ENCODE measurements at places on chromosomes 1 and 21.
A peak's percentile ranks its signal among the peaks of the same experiment; 100 is the strongest.

- no peak for DNase-seq
These were observed 379.2 kb upstream of the NFIA start for GRCh38 chr1:60703155-60703554.

GRCh38 chr1:39102537-39103327 is 76.6 kb downstream of the NDUFS5 start:
- DNase-seq = no peak

DNA sequence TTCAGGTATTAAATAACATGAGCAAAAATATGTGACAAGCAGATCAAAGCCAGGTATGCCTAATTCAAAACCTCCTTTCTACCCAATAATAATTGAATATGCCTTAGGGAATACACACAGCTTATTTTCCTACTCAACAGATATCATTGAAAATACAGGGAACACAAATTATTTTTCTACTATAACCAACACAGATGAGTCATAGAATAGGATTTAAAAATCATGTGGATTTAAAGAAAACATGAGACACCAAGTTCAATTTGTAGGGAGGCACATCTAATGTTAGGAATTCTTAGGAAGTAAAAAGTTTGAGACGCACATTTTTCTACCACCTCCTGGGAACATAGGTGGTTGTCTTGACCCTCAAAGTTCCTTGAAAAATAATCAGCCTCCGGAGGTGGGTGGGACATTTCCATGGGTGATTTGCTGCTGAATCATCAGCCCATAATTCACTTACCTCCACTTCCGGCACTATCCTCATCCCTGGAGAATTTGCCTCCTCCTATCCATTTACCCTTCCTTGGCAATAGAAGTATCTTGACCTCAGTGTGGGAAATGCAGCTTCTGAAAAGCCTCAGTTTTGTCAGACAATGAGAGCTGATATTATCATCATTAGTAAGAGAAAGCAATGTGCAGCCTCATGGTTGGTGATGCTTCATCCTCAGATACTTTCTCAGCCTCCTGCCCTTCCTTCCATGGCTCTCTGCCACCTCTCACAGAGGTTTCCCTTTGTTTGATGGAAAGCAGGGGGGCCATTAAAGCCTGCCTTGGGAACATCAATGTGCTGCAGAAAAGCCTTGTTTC is 33.5 kb upstream of the RGS4 start:
- peak; percentile 6 for DNase-seq

DNA sequence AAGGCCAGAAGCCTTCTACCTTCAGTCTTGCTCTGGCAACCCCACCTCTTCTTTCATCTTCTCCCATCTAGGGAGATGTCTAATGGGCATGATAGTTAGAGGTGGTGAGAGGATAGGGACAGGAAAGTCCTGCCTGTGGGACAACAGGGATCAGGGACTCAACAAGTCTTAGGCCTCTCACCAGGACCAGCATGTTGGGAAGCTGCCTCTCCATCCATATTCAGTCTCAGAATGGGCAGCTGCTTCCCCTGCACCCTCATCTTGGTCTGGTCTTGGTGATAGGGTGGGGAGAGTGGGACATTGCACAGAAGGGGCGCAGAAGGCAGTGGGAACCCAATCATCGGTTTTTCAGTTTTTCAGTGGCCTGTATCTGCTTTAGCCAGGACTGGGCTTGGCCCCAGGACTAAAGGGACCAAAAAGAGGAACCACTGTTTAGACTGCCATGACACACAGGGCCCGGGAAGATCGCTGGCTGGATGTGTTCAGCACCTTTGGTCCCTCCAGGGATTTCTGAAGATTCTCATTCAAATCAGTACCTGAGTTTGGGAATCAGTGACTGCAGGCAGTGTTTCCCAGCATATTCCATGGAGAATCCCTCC is 12.7 kb downstream of the RHEX start:
- no peak for DNase-seq

GRCh38 chr1:85464497-85465098 is 361 bp downstream of the DDAH1 start:
- peak; percentile 43 for DNase-seq

DNA sequence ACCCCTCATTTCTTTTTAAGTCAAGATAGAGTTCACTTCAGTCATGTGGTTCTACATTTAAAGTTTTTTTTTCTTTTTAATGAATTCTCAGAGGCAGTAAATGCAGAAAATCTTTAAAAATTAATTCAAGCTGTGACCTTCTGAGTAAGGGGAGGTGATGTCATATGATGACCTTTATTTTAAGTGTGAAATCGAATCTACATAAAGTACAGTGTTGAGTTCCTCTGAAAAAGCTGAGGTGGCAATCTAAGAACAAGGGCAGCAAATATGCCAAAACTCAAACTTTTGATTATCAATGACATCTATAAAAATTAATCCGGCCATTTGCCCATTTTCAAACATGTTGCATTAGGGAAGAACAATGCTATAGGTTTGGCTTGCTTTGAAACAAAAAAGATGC is 173.5 kb downstream of the CDC7 start:
- DNase-seq = no peak

DNA sequence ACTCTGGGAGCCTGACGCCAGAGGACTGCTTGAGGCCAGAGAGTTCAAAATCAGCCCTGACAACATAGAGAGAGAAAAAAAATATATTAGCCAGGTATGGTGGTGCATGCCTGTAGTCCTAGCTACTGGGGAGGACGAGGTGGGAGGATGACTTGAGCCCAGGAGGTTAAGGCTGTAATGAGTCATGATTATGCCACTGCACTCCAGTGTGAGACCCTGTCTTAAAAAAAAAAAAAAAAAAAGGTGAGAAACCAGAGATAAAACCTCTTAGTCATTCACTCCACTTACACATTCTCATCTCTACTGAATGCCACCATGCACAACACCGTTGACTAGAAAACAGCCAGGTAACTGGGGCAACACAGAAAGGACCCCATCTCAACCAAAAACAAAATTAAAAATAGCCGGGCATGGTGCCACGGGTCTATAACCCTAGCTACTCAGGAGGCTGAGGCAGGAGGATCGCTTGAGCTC is 178.1 kb downstream of the SLC45A1 start:
- DNase-seq = no peak

GRCh38 chr21:17736072-17736471 is 83.1 kb downstream of the C21orf91 start:
- DNase-seq = no peak

DNA sequence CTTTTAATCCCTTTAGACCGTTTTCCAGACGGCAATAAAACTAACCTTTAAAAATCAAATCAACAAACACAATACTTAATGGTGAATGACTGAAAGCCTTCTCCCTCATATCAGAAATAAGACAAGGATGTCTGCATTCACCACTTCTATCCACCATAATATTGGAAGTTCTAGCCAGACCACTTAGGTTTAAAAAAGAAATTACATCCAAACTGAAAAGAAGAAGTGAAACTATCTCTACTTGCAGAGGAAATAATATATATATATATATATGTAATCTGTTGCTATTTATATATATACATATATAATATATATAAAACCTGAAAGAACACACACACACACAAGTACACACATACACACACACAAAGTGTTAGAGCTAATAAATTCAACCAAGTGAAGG is 100.4 kb downstream of the BRINP3 start:
- no peak for DNase-seq

- no peak for DNase-seq
These were observed 869.9 kb downstream of the MRPL39 start for GRCh38 chr21:24737296-24737850.

GRCh38 chr1:213286235-213286634 is 235.2 kb downstream of the RPS6KC1 start:
- no peak for DNase-seq

DNA sequence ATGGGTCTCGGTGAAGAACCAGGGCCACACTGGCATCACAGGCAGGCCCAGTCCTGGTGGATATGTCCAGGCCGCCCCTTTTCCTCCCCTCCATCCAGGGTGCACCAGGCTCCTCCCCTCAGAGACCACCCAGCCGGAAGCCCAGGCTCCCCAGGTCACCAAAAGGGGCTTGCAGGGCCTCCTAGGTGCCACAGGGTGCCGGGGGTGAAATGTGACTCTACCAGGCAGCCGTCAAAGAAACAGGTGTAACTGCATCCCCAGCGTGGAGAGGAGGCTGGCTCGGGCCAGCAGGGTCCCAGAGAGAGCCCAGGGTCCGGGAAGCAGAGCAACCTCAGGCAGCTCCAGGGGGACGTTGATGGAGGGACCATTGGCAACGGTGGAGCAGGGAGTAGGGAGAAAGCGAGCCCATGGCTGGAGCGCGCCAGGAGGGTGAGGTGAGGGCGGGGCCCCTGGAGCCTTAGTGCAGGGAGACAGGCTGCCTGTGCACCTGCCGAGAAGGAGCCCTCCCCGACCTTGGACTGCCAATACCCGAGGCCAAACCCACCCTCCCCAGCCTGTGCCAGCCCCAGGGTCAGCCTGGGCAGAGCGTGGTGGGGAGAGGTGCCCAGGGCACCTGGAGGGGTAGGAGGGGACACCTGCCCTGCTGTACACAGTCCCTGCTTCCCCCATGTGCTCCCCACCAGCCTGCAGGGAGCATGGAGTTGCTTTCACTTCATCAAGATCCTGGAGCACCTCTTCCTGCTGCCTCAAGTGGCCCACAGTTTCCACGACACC is 48.3 kb upstream of the POFUT2 start:
- no peak for DNase-seq

- DNase-seq = no peak
These were observed 39.2 kb downstream of the SYT6 start for GRCh38 chr1:114114185-114115094.

- DNase-seq = no peak
These were observed 25.7 kb upstream of the PEX10 start for GRCh38 chr1:2438038-2438437.

Data from 8988T (cell line).